ENCODE measurements at places on chromosomes 2 and 18. TPM values are rescaled to one million over a fixed set of nuclear protein-coding genes. Genes with fewer than 3 reads are reported as not detected.

GRCh38 chr2:234788841-234789240 lies 163.0 kb upstream of the SH3BP4 start:
- no peak overlapping the region for H3K4me3 ChIP-seq
- H3K4me1 ChIP-seq: no peaks in the 10 kb centered on the region
- H3K36me3 ChIP-seq: no peaks in the 10 kb centered on the region
- H3K27ac ChIP-seq: no peak overlapping the region
- no peaks in the 10 kb centered on the region for H3K27me3 ChIP-seq
- no peak for DNase-seq

- H3K27me3 ChIP-seq: no peaks in the 10 kb centered on the region
- H3K4me1 ChIP-seq: no peaks in the 10 kb centered on the region
- H3K36me3 ChIP-seq: no peaks in the 10 kb centered on the region
Measured at GRCh38 chr2:134982603-134983002, 64.0 kb downstream of the CCNT2 start.

DNA sequence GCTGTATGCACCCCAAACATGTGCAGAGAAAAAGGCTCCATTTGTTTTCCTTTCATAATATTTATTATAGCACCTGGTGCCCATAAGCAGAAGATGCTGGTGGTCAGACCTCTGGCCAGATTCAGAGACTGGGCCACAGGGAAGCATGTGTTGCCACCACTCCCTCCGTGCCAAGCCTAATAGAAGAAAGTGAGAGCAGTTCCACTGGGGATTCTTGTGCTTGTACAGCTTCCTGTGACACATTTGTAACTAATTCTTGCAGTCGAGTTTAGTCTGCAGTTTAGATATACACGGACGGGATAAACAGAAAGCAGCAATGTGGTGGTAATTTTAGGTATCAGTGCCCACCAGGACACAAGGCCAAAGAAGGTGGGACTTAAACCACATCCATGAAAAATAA lies 135.4 kb upstream of the PIEZO2 start:
- DNase-seq: no peak
- no peaks in the 10 kb centered on the region for H3K27me3 ChIP-seq
- no peak overlapping the region for H3K27ac ChIP-seq
- H3K4me3 ChIP-seq: no peak overlapping the region

- H3K4me3 ChIP-seq: no peak overlapping the region
- peaks cover 2% of the 10 kb centered on the region for H3K4me1 ChIP-seq
- H3K36me3 ChIP-seq: no peaks in the 10 kb centered on the region
- no peak for DNase-seq
- no peaks in the 10 kb centered on the region for H3K27me3 ChIP-seq
Measured at GRCh38 chr2:30470426-30470825, 23.4 kb downstream of the LCLAT1 start.

- H3K4me3 ChIP-seq: no peak overlapping the region
- peak; percentile 50 for DNase-seq
- no peaks in the 10 kb centered on the region for H3K27me3 ChIP-seq
- no peaks in the 10 kb centered on the region for H3K36me3 ChIP-seq
- H3K4me1 ChIP-seq: peaks cover 7% of the 10 kb centered on the region
Measured at GRCh38 chr2:42722320-42723190, 41.4 kb downstream of the OXER1 start.

DNA sequence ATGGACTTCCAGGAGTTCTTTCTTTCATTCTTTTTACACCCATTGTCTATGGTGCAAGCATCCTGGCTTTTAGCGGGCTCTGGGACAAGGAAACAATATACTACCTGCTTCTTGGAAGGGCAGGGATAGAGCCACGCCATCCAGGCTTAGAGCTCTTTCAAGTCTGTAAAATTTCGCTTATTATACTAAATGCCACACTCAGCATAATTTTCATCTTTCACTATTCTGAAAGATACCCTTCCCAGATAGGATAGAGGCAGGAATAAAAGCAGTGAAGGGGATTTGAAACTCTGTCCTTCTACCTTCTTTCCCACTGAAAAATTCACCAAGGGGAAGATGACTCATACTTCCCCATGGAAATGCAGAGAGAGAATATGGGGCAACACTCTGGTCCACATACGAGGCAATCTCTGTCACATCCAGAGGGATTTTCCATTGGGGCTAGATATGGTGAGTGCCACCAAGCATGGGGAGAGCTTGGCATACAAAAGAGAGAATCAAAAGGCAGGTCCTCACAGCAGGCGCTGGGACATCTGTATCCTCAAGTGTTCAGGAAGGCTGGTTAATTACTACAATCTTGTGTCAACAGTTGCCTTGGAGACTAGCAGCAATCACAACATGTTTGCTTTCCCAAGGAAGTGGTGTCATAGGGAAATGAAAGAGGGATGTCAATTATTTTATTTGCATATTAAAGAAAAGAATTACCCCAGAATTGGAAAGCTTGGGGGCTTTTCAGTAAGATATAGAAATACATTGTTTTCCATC lies 127.6 kb downstream of the TDRD15 start:
- H3K4me3 ChIP-seq: no peak overlapping the region
- no peak for DNase-seq
- no peaks in the 10 kb centered on the region for H3K36me3 ChIP-seq

DNA sequence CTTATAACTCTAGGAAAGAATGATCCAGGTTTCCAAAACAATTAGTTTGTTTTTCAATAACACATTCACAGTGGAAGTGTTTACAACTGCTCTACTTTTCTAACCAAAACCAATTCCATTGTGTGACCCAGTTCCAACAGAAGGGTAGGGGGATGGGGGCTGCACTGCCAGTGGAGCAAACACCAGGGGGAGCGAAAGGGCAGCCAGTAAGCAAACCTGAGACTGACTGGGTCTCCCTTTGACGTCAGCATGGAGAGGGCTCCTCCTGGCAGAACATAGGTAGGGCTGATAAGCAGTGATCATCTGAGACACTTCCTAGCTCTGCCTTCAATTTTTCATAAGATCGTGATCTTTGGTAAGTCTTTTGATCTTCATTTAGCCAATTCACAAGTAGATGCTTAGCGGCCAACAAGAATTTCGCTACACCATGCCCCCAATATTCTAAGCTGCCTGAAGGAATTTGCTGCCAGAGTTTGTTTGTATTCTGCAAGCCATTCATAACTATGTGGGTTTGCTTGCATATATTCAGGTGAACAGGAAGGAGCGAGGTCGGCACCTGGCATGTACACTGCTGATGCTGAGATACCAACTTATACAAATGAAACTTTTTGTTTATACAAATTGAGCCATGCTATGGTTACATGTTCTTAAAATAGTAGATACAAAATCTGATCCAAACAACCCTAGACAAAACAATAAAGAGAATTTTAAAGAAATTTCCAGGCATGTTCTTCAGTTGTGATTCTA lies 45.9 kb downstream of the ST6GAL2 start:
- no peaks in the 10 kb centered on the region for H3K27me3 ChIP-seq
- DNase-seq: no peak
- H3K4me1 ChIP-seq: peaks cover 11% of the 10 kb centered on the region
- no peak overlapping the region for H3K27ac ChIP-seq
- no peak overlapping the region for H3K4me3 ChIP-seq

DNA sequence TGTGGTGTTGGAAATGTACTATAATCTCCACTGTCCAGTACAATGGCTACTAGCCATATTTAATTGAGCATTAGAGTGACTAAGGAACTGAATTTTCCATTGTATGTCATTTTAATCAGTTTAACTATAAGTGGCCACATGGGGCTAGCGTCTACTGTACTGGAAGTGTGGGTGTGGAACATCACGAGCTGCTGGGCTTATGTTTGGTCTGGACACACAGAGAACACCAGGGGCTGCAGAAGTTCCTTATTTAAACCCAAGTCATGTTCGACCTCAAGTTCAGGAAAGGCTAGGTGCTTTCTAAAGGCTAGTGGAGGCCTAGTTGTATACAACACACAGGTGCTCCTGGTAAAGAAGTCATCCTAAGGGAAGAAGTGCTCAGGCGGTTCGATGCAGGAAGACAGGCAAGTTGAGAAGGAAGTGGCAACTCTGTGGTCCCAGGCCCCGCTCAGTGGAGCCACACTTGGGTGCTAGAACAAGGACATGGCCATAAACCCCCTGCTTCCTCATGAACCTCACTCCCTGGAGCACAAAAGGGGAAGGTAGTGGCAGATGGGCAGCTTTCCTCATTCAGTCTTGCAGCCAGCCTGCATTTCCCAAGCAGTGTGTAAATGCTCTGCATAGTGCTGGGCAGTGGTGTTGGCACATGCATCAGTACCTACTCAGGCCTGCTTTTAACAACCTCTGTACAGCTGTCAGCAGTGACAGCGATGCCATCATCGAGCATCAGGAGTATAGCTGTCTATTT lies 13.3 kb downstream of the LGALSL start:
- no peak for DNase-seq
- no peaks in the 10 kb centered on the region for H3K4me1 ChIP-seq
- H3K36me3 ChIP-seq: no peaks in the 10 kb centered on the region
- no peaks in the 10 kb centered on the region for H3K27me3 ChIP-seq
- no peak overlapping the region for H3K27ac ChIP-seq
- H3K4me3 ChIP-seq: no peak overlapping the region

- H3K4me3 ChIP-seq: no peak overlapping the region
- H3K36me3 ChIP-seq: no peaks in the 10 kb centered on the region
- no peaks in the 10 kb centered on the region for H3K27me3 ChIP-seq
Measured at GRCh38 chr2:217616936-217617335, 385.9 kb downstream of the TNS1 start.

GRCh38 chr2:168853471-168853870 lies 36.8 kb downstream of the SPC25 start:
- H3K27me3 ChIP-seq: no peaks in the 10 kb centered on the region
- H3K4me3 ChIP-seq: no peak overlapping the region
- no peaks in the 10 kb centered on the region for H3K36me3 ChIP-seq
- no peak overlapping the region for H3K27ac ChIP-seq
- no peaks in the 10 kb centered on the region for H3K4me1 ChIP-seq

DNA sequence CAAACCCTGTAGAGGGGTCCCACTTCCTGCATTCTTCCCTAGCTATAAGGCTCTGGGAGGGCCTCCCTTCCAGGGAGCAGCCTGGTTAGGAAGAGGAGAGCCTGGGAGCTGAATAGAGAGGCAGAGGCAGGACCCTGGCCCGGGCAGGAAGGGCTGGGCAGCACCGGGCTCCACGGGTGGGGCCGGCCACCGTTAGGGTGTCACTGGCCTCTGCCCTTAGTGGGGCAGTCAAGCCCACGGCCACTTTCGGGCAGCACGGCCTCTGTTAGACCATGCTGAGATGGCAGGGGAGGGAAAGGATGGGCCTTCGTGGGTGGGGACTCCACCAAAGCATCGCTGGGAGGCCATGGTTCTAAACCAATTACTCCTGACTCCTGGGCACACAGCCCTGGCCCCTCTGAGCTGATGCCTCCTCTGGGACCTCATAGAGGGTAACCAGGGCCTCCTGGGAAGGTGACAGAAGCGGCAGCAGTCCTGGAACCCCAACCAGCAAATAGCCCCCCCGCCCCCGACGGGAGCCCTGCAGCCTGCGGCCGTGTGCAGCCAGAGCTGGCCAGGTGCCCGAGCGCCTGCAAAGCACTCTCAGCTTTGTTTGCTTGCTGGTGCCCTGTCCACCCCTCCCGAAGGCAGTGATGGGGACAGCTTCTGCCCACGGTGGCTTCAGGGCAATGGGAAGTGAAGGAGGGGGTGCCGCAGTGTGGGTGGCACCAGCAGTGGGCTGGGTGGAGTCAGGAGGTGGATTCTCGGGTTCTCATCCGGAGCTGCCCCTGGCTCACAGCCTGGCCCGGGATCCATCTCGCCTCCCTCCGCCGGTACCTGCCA lies 16.3 kb upstream of the HPCAL1 start:
- no peak for DNase-seq
- no peak overlapping the region for H3K27ac ChIP-seq
- H3K27me3 ChIP-seq: no peaks in the 10 kb centered on the region
- H3K4me3 ChIP-seq: no peak overlapping the region
- H3K4me1 ChIP-seq: no peaks in the 10 kb centered on the region

DNA sequence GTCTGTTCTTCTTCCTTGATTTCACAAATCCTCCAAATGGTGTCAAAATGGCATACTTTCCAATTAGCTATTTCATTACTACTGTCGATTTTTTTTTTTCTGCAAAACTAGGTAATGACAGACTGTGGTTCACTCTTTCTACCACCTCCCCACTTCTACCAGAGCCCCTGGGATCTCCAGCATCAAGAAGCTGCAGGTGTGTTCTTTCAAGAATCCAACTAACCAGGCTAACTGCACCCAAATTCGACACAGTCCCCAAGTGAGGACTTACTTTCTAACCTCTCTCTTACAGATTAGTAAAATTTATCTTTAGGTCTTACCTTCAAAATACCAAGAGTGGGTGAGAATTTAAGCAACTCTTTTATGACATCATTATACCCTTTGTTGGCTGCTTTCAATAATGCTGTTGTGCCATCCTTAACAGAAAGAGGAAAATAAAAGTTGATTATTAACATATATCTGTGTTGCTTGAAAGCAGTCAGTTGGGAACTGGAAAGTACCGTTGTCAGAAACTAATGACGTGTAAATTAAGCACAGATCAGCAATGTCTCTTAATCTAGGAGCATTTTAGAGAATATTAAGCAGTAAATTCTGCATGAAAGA lies 31.2 kb upstream of the NPC1 start:
- no peak for DNase-seq
- no peaks in the 10 kb centered on the region for H3K36me3 ChIP-seq
- H3K27me3 ChIP-seq: no peaks in the 10 kb centered on the region
- peaks cover 9% of the 10 kb centered on the region for H3K4me1 ChIP-seq

DNA sequence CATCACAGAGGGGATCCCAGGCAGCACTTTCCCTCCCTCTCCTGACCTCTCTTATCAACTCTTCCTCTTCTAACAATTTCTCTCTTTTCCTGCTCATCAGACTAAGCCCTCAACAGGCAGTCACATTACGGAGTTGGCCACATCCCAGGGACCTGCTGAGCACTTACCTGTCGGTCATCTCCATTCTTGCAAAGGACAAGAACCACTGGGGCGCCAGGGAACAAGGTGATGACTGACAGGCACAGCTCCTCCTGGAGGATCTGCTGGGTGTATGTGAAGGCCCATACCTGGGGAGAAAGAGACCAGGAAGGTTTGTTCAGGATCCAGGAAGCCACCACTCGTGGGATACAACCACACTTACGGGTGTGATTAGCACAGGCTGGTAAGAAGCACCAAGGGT lies 104.8 kb upstream of the CAPN13 start:
- no peaks in the 10 kb centered on the region for H3K27me3 ChIP-seq
- H3K4me3 ChIP-seq: no peak overlapping the region
- no peaks in the 10 kb centered on the region for H3K36me3 ChIP-seq
- no peak overlapping the region for H3K27ac ChIP-seq

DES gene
- total RNA-seq: 130 TPM

C2orf92 gene
- 4.0 TPM for total RNA-seq

HOXD10 gene
- 1.0 TPM for total RNA-seq

MALT1 gene
- total RNA-seq: 14.5 TPM

PASK gene
- total RNA-seq: 7.4 TPM

ACMSD gene
- not detected for total RNA-seq

POTEC gene
- not detected for total RNA-seq

TRIM43 gene
- not detected for total RNA-seq

DARS1 gene
- 58.9 TPM for total RNA-seq

CHAC2 gene
- 0.78 TPM for total RNA-seq

CYTIP gene
- 1.4 TPM for total RNA-seq

UGT1A10 gene
- not detected for total RNA-seq

DPYSL5 gene
- not detected for total RNA-seq

Measured in ovary (tissue), 10 donors.